ENCODE measurements at places on chromosomes 3 and 15.
A peak's percentile ranks its signal among the peaks of the same experiment; 100 is the strongest.

- DNase-seq, result no peak
Measured at GRCh38 chr3:104909198-104909597, 457.5 kb upstream of the ALCAM start.

DNA sequence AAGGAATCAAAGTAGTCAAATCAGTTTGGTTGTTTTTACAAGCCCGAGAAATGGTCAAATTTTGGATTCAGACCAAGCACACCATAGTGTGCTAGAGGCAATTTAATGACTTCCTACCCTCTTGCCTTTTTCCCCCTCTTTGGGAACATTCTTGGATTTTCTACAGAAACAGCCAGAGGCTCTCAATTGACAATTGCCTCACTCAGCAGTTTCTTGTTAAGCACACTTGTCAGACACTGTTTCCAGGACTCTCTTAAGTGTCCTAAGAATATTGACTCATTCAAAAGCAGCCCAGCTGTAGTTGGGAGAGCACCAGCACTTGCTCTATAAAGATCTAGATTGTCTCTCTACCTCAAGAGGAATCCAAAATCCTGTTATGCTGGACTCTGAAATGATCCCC lies 1.5 kb upstream of the SLC35G2 start:
- no peak for DNase-seq

DNA sequence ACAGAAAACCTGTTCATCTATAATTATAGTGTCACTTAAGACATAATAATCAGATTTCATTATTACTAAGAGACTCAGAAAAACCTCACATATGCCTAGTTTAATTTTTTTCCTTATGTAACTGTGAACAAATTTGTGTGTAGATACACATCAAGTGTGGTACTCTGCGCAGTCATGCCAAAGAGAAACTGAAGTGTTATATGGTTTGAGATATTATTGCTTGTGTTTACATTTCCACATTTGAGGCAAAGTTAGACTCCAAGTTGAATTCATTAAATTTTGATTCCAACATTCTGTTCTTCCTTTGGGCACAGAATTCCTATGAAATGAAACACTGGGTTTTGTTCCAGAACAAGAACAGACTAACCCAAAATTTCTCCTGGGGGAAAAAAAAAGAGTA lies 2.2 kb downstream of the MBNL1 start:
- no peak for DNase-seq

DNA sequence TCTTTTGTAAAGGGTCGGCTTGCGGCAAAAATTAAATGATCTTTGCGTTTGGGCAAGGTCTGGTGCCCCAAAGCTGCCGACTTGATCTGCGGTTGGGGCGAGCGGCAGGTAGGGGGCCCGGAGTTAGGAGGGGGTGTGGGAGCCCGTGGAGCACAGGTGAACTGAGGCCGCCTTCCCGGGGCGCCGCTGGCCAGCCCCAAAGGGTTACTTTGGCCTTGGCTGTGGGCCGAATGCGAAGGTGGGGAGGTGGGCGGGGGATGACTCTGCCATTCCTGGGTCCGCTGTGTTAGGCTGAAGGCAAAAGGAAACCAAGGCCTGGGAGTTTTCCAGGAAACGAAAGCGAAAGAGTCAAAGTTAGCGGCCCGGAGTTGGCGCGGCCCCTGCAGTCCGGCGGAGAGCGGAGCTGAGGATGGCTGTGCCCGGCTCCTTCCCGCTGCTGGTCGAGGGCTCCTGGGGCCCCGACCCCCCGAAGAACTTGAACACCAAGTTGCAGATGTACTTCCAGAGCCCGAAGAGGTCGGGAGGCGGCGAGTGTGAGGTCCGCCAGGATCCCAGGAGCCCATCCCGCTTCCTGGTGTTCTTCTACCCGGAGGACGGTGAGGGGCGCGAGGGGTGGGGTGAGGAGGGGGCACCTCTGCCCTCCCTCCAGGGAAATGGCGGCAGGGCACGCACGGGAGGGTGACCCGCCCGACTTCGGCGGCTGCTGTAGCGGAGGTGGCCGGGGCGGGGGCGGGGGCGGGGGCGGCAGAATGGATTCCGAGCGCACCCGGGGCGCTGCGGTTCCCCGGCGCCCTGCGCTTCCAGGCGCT lies at the start of gene PARP14:
Gene PARP14 (plus strand): TSS at position 365 of the 809 bp plus-strand sequence. CDS start 45 bp downstream, at position 410.
- DNase-seq, result peak; percentile 65

DNA sequence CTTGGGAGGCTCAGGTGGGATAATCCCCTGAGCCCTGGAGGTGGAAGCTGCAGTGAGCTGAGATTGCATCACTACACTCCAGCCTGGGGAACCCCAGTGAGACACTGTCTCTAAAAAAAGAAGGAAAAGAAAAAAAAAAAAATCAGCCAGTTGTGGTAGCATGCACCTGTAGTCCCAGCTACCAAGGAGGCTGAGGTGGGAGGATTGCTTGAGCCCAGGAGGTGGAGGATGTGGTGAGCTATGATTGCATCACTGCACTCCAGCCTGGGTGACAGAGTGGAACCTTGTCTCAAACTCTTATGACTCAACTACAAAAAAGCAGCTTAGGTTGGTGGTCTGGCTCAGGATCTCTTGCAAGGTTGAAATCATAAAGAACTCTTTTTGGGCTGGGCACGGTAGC lies 19.3 kb upstream of the GPX1 start:
- DNase-seq, result peak; percentile 40

DNA sequence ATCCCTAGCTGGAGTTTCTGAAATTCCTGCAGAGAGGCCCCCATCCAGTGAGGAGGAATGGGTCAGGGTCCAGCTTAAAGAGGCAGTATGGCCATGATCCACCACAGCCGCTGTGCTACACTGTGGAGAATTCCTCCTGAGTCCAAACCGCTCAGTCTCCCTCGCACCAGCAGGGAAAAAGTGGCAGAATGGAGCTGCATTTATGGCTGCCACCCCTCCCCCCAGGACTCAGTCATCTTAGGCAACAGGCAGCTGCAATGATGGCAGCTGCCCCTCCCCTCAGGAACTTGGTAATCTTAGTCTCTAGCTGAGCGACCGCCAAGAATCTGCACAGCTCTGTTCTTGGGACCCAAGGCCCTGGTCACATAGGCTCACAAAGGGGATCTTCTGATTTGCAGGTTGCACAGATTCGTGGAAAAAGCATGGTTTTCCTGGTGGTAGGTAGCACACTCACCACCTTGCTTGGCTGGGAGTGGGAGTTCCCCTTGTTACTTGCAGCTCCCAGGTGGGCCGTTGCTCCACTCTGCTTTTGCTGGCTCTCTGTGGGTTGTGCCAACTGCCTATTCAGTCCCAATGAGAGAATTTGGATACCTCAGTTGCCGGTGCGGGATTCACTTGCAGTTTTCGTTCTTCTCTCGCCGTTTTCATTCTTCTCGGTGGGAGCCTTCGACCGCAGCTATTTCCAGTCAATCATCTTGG lies 204.1 kb downstream of the STXBP5L start:
- no peak for DNase-seq

DNA sequence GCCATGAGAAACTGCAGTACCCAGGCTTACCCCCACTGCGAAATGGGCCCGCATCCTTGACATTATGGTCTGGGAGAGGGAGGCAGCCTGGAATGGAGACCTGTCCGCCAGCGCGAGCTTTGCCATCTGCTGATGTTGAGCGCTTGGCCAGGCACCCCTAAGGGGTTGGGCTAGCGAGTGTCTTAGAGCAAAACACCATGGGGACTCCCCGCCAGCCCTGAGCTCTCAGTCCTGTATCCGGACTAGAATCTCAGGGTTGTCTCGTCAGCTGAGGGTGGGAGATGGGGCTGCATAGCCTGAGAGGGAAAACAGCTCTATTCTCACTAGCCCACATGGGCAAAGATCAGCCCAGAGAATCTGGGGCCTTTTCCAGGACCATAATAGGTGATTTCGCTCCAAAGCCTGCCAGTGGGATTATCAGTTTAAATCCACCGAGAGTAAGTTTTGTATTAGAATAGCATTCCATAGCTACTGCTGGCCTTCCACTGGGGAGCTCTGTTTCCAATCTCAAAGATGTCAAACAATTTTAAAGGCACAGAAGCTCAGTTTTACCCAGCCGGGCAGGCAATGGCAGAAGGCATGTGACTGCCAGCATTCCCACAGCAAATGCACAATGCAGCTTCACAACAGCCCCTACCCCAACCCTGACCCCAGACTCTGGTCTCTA lies 167.5 kb upstream of the TPM1 start:
- DNase-seq, result no peak

DNA sequence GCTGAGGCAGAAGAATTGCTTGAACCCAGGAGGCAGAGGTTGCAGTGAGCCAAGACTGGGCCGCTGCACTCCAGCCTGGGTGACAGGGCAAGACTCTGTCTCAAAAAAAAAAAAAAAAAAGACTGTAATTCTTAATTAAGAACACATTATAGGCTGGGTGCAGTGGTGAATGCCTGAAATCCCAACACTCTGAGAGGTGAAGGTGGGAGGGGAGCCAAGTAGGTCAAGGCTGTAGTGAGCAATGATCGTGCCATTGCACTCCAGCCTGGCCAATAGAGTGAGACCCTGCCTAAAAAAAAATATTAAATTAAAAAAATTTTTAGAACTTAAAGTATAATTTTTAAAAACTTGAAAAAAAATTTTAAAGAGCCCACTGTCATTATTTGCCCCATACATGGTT lies 13.4 kb upstream of the ARPIN start:
- no peak for DNase-seq

- no peak for DNase-seq
Measured at GRCh38 chr3:188448813-188449212, 294.9 kb downstream of the LPP start.
